ENCODE measurements at places on chromosomes 1 and 21.

DNA sequence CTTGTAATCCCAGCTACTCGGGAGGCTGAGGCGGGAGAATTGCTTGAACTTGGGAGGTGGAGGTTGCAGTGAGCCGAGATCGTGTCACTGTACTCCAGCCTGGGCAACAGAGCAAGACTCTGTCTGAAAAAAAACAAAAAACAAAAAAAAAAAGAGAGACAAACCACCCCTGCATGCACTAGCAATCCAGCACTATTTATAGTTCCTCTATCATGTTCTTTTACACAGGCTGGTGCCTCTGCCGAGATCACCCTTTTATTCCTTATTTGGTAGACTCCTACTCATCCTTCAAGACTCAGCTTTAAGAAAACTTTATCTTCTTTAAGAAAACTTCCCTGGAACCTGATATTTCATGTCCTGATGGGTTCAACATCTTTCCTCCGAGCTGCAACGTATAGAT lies 10.8 kb downstream of the FMO5 start:
- DNase-seq = no peak

DNA sequence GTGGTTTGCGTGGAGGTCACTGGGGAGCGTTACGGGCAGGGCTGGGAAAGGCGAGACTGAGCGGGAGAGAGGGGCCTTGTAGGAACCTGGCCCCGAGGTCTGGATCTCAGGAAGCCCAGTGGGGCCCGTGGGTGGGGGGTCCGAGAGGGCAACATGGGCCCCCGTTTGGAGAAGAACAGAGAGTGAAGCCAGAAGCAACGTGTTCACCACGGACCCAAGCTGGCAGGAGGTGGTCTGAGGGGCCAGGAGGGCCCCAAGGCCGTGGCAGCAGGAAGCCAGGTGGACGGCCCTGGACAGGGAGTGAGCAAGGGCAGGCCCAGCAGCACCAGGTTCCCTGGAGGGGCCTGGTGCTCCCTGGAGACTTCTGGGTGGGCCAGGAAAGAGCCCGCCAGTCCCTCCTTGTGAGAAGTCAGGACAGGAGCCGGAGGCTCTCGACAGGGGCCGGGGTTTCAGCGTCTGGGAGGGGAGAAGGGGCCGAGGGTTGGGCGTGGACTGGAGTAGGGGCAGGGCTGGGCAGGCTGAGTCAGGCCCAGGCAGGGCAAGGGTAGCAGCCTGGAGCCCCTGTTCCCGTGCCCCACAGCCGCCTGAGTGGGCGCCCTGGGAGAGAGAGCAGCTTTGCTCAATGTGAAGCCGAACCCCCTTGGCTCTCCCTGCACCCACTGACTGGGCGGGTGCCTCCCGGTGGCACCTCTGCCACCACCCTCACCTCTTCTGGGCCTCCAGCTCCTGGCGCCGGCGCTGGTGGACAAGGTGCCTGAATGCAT lies 33.5 kb downstream of the CFAP74 start:
- no peak for DNase-seq

DNA sequence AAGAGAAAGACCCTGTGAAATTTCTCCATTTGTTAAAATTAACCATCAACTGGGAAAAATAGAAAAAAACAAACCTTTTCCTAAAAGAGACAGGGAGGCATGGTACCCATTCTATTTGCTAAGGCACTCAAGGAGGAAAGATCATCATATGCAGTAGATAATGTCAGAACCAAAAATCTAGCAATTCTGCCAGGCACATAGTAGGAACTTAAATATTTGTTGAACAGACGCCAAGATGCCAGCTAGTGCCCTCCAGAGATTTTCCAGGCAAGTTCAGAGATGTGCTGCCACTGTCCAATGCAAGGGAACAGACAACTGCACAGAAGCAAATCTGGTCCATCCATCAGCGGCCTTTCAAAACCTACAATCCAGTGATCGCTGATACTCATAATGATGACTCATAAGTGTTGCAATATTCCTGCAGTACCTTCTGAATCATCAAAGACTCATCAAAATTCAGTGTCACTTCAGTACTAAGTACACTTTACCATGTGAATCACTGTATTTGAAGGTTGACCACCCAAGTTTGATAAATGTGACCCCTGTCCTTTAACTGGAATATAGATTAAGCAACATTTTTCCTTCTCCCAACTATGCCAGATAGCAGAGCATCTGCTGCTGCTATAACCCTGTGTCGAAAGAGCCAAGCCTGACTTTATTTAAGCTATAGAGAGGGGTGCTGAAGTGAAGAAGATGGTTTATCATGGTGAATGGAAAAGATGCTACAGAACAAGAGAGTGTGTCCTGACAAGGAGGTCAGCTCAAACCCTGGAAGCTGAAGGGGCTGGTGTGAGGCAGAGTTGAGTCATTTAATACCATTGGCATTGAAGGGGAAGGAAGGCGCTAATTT lies 99.1 kb downstream of the MT1HL1 start:
- DNase-seq = no peak

GRCh38 chr1:14220324-14220723 lies 378.2 kb upstream of the KAZN start:
- DNase-seq = no peak

DNA sequence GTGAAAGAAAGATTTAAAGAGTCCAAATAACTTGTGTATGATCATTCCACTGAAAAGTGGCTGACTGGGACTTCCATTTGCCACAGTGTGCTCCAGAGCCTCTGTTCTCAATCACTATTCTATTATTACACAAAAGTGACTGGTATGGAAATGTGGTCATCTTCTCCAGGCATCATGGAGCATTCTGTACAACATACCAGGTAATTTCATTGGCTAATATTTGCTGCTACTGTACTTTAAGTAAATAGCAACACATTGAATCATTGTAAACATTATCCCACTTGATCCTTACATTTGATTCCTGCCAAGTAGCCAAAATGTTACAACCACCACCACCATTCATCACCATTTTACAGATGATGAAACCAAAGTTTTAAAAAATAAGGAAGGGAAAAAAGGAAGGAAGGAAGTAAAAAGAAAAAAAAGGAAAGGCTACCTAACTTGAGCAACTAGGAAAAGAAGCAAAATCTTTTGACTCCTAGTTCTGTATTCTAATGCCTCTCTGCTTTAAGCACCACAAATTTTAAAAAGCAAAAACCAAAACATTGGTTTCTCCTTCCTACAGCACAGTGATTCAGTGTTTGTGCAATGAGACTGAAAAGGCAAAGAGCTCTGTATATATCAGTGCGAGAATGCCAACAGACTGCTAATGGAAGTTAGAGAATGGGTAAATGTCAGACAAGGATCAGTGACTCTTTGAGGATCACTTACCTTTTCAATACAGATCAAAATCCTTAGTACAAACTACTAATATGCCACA lies 361.4 kb upstream of the PTBP2 start:
- no peak for DNase-seq

DNA sequence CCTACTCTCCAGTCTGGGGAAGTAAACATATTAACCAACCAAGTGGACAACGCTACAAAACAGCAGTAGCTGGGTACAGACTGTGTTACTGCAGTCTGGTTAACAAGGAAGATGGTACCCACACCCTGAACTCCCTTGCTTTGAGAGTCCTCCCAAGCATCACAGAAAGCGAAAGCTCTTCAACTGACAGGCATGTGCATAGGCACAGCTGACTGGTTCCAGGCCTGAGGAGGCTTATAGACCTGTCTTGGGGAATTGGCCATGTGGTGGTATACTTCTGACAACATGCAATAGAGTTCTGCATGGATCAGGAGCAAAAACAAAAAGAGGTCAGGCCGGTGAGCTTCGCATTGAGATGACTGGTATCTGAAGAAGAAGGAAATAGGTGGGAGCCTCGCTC lies 17.4 kb downstream of the LMX1A start:
- no peak for DNase-seq

- DNase-seq = no peak
Observed at GRCh38 chr1:24673341-24673740, 30.2 kb downstream of the SRRM1 start.

- DNase-seq = no peak
Observed at GRCh38 chr21:40687625-40688024, 159.3 kb downstream of the DSCAM start.

DNA sequence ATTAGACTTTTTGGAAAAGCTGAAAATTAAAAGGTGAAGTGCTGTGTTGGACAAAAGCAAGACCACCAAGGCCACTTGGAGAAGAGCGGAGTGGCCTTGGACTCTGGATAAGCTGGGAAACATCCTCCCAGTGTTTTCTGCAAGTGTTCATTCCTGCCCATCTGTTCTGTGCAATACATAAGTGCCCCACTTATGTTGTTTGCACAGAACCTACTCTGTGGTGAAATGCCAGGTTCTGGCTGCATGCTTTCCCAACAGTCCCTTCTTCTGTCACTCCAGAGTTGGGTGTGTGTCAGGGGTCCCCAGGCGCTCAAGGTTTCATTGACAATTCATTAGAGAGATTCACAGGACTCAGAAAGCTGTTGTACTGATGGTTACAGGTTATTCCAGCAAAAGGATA lies 30.3 kb downstream of the NHLH2 start:
- no peak for DNase-seq

GRCh38 chr1:159970932-159971342 lies 16.9 kb upstream of the SLAMF9 start:
- no peak for DNase-seq

DNA sequence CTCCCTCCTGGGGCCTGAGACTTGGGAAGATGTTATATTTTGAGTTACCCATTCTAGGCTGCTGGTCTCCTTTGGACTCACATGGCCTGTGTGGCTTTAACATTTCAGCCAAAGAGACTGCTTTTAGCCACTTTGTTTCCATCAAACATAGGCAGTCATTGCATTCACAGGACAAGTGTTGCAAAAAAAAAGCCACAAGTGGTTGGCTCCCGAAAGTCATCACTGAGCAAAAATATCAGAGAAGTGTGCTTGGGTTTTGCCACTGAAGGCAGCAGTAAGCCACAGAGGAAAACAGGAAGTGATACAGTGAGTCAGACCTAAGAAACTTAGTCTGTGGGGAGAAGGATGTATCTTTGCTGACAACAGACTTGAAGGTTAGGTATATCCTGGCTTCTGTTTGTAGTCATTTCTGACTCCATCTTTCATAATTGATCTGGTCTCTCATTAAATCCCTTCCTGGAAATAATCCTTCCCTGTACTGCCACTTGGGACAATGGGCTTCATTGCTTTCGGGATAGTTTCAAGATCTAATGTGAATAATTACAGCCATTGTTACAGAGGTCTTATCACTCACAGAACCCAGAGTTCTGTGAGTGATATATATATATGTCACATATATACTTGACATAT lies 80.9 kb downstream of the COLGALT2 start:
- DNase-seq = no peak

GRCh38 chr1:55555956-55556725 lies 341.0 kb upstream of the USP24 start:
- DNase-seq = no peak

DNA sequence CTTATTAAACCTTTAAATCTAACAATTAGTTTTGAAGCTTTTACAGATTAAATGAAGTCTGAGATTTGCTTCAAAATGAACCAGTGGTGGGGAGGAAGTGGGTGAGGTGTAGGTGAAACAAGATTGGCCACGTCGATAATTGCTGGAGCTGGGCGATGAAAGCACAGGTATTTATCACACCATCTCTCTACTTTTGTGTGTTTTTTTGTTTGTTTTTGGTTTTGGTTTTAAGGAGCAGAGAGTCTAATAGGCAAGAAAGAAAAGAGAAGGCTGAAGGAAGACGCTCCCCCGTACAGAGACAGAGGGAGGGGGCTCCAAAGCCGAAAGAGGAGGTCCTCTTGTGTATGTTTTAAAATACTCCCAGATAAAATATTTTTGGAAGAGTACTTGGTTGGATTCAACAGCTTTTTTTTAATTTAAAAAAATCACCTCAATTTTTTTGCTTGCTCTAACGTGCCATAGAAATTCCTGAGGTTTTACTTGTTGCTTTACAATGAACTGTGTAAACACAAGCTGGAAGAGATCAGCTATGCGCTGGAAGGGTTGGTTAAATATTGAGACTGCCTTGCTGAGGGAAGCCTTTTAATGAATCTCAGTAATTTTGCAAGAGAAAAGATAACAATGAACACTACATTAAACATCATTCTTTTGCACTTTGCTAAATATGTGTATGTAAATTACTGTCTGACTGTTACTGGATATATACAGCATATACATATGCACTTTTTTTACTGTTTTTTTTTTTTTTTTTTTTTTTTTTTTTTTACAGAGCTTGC lies 6.7 kb upstream of the LGALS8 start:
- DNase-seq = no peak

- no peak for DNase-seq
Observed at GRCh38 chr1:66761221-66761620, 9.0 kb downstream of the DYNLT5 start.

DNA sequence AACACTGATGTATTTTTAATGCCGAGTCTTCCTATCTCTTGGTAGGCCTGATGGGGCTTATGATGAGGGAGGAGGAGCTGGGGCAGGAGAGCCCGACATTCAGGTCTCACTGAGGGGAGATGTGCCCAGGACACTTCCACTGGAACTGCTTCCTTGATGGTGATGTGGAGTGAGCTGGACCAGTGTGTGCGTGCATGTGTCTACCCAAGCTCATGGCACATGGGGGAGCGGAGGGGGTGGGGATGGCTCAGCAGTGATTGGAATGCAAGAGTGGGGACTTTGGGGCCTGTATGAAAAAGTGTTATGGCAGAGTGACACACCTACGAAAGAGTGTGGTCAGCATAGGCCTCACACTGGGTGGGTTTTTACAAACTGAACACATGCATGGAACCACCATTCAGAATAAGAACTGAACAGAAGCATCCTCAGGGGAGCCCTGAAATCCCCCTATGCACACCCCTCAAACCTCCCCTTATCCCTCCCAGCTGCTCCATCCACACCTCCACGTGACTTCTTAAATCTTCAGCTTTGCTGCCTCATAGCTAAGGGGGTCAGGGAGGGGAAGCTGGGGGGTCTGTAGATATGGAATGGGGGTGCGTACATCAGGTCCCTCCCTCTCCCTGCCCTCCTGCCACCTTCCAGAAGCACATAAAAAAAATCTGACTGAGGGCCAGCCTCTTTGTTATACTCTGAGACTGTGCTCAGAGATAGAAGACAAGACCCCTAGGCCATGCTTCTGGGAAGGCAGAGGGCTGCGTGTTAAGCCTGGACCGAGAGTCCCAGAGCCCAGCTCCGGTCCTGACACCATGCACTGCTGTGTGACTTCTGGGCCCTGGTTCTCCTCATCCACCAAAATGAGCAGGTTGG lies 11.6 kb downstream of the IL6R start:
- DNase-seq = no peak

GRCh38 chr1:166377896-166378295 lies 211.1 kb upstream of the FAM78B start:
- DNase-seq = no peak

GRCh38 chr1:53372501-53372951 lies 44.7 kb upstream of the LRP8 start:
- no peak for DNase-seq
